ENCODE measurements at places on chromosomes 5 and 9. TPM values are rescaled to one million over a fixed set of nuclear protein-coding genes. Genes with fewer than 3 reads are reported as not detected.

The ENG gene
- total RNA-seq: 15.0 TPM

The MEGF10 gene
- total RNA-seq: not detected

- H3K27ac ChIP-seq: no peak overlapping the region
- H3K36me3 ChIP-seq: no peaks in the 10 kb centered on the region
- no peak overlapping the region for H3K4me3 ChIP-seq
- H3K4me1 ChIP-seq: peaks cover 40% of the 10 kb centered on the region
- no peaks in the 10 kb centered on the region for H3K27me3 ChIP-seq
- no peak for DNase-seq
Observed at GRCh38 chr9:123250504-123250903, 17.9 kb downstream of the STRBP start.

The LOX gene
- total RNA-seq: not detected

GRCh38 chr5:132414634-132415378 is 45.3 kb downstream of the SLC22A5 start:
- no peak for DNase-seq
- peak overlapping the region; percentile 44 for H3K4me3 ChIP-seq
- no peaks in the 10 kb centered on the region for H3K27me3 ChIP-seq
- peaks cover 45% of the 10 kb centered on the region for H3K36me3 ChIP-seq

GRCh38 chr5:124054564-124054963 is 542.6 kb downstream of the CSNK1G3 start:
- no peak overlapping the region for H3K27ac ChIP-seq
- H3K27me3 ChIP-seq: no peaks in the 10 kb centered on the region
- H3K4me3 ChIP-seq: no peak overlapping the region
- H3K36me3 ChIP-seq: no peaks in the 10 kb centered on the region
- H3K4me1 ChIP-seq: peaks cover 3% of the 10 kb centered on the region

The C5orf58 gene
- not detected for total RNA-seq

DNA sequence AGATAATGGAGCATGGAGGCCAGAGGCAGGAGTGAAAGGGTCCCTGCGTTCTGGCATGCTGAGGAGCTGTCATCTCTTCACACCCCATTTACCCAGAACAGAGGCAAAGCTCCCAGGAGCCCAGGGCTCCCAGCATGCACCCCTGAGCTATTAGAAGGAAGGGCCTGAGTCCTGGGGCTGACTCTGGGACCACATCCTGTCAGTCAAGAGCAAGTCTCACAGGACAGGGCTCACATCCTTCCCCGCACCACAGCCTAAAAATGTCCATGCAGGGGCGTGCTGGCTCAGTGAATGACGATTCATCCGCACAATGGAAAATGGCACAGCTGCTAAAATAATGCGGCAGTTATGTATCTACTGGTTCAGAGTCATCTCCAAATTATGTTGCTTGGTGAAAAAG is 31.4 kb downstream of the CAMK2A start:
- H3K4me1 ChIP-seq: no peaks in the 10 kb centered on the region
- H3K4me3 ChIP-seq: no peak overlapping the region
- H3K27me3 ChIP-seq: peaks cover 2% of the 10 kb centered on the region
- no peaks in the 10 kb centered on the region for H3K36me3 ChIP-seq
- DNase-seq: peak; percentile 11
- H3K27ac ChIP-seq: no peak overlapping the region

The INSL4 gene
- total RNA-seq: not detected

DNA sequence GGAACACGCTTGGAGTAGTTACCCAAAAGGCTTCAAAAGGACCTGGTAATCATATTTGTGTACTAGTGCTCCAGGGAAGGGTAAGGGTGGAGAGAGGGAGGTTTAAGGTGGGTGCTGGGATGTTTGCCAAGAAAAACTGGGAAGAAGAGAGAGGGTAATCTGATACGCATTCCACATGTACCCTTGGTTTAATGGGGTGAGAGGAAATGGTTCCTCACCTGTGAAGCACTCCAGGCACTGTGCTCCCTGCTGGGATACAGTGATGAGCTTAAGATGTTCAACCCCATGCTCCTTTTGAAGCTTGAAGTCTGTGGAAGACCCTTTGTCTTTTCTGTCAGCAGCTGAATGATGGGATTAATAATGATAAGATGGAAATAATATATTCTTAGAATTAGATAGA is 98.4 kb downstream of the COX7C start:
- no peaks in the 10 kb centered on the region for H3K4me1 ChIP-seq
- no peak for DNase-seq
- no peaks in the 10 kb centered on the region for H3K36me3 ChIP-seq
- no peak overlapping the region for H3K27ac ChIP-seq
- peaks cover 4% of the 10 kb centered on the region for H3K27me3 ChIP-seq
- H3K4me3 ChIP-seq: no peak overlapping the region

GRCh38 chr5:179287631-179288030 is 57.6 kb downstream of the ADAMTS2 start:
- H3K27ac ChIP-seq: no peak overlapping the region
- no peaks in the 10 kb centered on the region for H3K4me1 ChIP-seq
- DNase-seq: no peak
- no peaks in the 10 kb centered on the region for H3K36me3 ChIP-seq

The LSM11 gene
- total RNA-seq: 7.0 TPM

DNA sequence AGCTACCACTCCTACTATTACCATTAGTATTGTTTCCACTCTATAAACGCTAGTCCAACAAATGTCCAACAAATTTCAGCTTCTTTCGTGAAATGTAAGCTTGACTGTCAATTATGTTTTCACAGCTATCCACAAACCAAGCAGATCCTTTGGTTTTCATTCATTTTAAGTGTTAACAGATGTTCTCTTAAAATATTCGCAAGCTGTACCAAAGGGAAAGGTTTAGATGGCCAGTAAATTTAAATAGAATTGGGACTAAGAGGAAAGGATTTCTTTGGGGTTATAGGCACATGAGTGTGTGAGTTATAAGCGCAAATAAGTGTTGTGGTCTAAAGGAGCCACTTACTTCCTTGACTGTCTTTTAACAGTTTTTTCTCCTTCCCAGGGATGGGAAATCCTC is 136.8 kb upstream of the ADRA1B start:
- H3K4me1 ChIP-seq: peaks cover 33% of the 10 kb centered on the region
- peaks cover 29% of the 10 kb centered on the region for H3K27me3 ChIP-seq
- no peak overlapping the region for H3K27ac ChIP-seq
- DNase-seq: no peak

The DAB2IP gene
- 1.5 TPM for total RNA-seq

The TMEM215 gene
- not detected for total RNA-seq

GRCh38 chr9:120876842-120877240 is at the start of gene PHF19:
Gene PHF19, minus strand, starts transcription at chr9:120877188. Its CDS starts 2,447 bp downstream, at chr9:120874741.
- no peaks in the 10 kb centered on the region for H3K27me3 ChIP-seq
- DNase-seq: peak; percentile 69
- H3K4me1 ChIP-seq: peaks cover 77% of the 10 kb centered on the region
- peak within 1 kb of the TSS; percentile 91 for H3K4me3 ChIP-seq

GRCh38 chr5:14922456-14922855 is 50.9 kb upstream of the ANKH start:
- H3K27me3 ChIP-seq: no peaks in the 10 kb centered on the region
- no peak for DNase-seq
- H3K4me1 ChIP-seq: peaks cover 47% of the 10 kb centered on the region
- no peak overlapping the region for H3K4me3 ChIP-seq
- no peak overlapping the region for H3K27ac ChIP-seq
- no peaks in the 10 kb centered on the region for H3K36me3 ChIP-seq

DNA sequence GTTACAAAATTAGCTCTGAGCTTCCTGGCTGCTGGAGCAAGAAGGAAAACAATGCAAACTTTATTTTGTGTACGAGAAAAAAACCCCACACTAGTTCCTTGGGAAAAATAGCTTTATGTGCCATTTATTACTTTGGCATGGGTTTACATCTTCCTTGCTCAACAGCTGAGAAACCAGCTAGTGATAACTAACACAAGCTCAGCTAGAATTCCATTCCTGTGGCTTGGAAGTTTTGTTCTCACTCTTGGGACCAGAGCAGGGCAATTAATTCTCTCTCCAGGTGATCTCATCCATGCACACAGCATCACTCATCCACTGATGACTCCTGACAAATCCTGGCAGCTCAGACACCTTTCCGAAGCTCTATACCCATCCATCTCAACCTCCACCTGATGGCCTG is 104.1 kb downstream of the CRB2 start:
- no peaks in the 10 kb centered on the region for H3K4me1 ChIP-seq
- no peak overlapping the region for H3K27ac ChIP-seq
- H3K27me3 ChIP-seq: no peaks in the 10 kb centered on the region
- DNase-seq: no peak
- no peak overlapping the region for H3K4me3 ChIP-seq

The TMEM171 gene
- total RNA-seq: not detected

DNA sequence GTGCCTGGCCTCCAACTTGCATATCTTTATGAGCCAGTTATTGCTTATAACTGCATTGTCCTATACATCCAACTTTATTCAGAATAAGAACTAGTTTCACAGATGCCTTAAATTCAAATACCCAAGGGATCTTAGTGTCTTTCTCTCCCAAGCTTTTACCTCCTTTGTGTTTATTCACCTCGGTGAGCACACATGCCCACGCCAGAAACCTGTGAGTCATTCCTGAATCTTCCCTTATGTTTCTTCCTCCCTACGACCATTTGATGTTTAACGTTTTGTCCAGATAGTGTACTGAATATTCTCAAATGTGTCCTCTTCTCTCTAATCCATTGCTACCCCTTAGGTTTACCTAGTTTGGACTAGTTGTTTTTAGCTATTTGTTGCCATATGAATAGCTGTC is 55.5 kb upstream of the MEGF10 start:
- no peak overlapping the region for H3K27ac ChIP-seq
- H3K4me3 ChIP-seq: no peak overlapping the region
- no peak for DNase-seq
- peaks cover 4% of the 10 kb centered on the region for H3K4me1 ChIP-seq

GRCh38 chr9:100108559-100108958 is 9.5 kb downstream of the INVS start:
- H3K36me3 ChIP-seq: peaks cover 20% of the 10 kb centered on the region
- peaks cover 8% of the 10 kb centered on the region for H3K4me1 ChIP-seq
- DNase-seq: no peak

DNA sequence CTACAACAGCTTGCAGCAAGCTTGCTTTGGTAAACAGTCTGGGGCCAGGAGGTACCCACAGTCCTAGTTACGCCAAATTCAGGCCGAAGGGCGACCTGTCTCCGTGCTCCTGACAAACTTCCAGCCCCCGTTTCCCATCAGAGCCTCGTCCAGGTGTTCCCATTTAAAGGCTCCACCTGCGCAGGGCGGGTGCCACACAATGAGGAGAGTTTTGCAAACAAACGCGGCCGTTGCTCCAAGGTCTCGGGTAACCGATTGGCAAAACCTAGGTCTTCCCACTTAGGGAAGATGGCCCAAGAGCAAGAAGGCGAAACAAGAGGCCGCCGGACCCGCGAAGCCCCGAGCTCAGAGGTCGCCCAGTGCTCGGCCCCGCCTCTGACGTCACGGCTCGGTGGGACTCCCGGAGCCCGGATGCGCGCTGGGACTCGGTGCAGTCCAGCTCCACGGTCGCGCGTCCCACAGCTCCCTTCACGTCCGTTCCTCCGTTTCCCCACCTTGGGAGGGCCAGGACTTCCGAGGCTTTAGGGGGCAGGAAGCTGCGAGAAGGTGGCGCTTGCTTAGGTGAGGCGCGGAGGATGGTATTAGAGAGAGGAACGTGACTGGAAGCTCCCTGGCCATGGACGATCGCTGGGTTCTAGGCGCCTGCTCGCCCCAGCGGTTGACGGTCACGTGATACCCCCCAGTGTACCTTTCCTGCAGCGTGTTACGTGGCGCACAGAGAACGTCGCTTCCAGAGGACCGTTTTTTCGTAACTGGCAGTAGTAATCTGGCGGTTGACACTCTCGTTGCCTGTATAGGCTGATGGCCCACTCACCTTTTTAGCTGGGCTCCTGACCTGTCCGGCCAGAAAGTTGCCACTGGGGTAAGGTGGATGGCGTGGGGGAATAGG is 41.8 kb upstream of the KDM4C start:
- peaks cover 2% of the 10 kb centered on the region for H3K36me3 ChIP-seq
- DNase-seq: peak; percentile 86
- H3K27ac ChIP-seq: peak overlapping the region; percentile 93
- peaks cover 4% of the 10 kb centered on the region for H3K4me1 ChIP-seq
- H3K4me3 ChIP-seq: peak overlapping the region; percentile 86
- H3K27me3 ChIP-seq: no peaks in the 10 kb centered on the region

DNA sequence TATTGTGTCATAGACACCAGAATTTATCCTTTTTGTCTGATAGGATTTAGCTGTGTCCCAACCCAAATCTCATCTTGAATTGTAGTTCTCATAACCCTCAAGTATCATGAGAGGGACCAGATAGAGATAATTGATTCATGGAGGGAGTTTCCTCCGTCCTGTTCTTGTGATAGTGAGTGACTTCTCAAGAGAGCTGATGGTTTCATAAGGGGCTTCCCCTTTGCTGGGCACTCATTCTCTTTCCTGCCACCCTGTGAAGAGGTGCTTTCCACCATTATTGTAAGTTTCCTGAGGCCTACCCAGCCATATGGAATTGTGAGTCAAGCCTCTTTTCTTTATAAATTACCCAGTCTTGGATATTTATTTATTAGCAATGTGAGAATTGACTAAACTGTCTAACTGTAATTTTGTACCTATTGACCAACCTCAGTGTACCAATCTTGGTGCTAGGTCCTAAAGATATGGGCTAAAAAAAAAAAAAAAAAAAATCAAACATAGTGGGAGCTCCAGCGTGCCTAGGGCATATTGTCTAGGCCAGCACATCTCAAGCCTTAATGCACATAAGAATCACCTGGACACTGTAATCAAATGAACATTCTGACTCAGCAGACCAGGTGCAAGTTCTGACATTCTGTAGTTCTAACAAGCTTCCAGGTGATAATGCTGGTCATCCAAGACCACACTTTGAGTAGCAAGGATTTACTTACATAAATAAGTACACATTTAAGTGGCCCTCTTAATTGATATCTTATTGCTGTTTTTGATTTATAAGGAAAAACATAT is 30.5 kb downstream of the ST8SIA4 start:
- DNase-seq: peak; percentile 57
- H3K27me3 ChIP-seq: no peaks in the 10 kb centered on the region
- H3K27ac ChIP-seq: peak overlapping the region; percentile 80
- H3K4me1 ChIP-seq: peaks cover 62% of the 10 kb centered on the region
